ENCODE measurements at places on chromosomes 16 and 17. TPM values are rescaled to one million over a fixed set of nuclear protein-coding genes. Genes with fewer than 3 reads are reported as not detected.

The KRTAP3-2 gene
- total RNA-seq: 0.18 TPM

The CBX1 gene
- 54.0 TPM for total RNA-seq

DNA sequence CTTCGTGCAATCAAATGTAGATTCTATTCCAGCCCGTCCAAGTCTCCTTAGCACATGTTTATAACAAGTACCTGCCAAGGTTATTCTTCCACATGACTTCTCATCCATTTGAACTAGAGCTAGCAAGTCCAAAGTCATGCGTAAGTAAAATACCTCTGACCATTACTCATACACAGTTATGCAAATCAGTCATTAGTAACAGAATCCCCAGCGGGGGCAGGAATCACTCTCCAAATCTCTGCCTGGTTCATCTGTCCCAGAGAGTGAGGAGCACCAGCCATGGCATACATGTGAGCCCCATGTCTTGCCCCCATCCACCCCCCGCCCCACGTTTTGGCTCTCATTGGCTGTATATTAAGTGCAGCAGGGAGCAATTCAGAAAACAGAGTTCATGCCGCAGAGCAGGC lies 27.7 kb downstream of the SRL start:
- DNase-seq: peak; percentile 66
- no peaks in the 10 kb centered on the region for H3K27me3 ChIP-seq
- H3K27ac ChIP-seq: peak overlapping the region; percentile 89
- no peak overlapping the region for H3K4me3 ChIP-seq

GRCh38 chr16:11972128-11972527 lies 4.4 kb upstream of the SNX29 start:
- peaks cover 7% of the 10 kb centered on the region for H3K36me3 ChIP-seq
- H3K4me3 ChIP-seq: no peak overlapping the region
- no peak overlapping the region for H3K27ac ChIP-seq

- H3K4me1 ChIP-seq: peaks cover 12% of the 10 kb centered on the region
- H3K4me3 ChIP-seq: no peak overlapping the region
- peaks cover 12% of the 10 kb centered on the region for H3K36me3 ChIP-seq
- no peaks in the 10 kb centered on the region for H3K27me3 ChIP-seq
- no peak for DNase-seq
Measured at GRCh38 chr17:79980246-79981043, 55.2 kb downstream of the TBC1D16 start.

GRCh38 chr17:11598274-11599221 lies at the start of gene DNAH9:
DNAH9 (plus strand) TSS chr17:11598470; CDS start chr17:11598499, 29 bp downstream.
- no peaks in the 10 kb centered on the region for H3K36me3 ChIP-seq
- H3K4me3 ChIP-seq: peak within 1 kb of the TSS; percentile 47
- H3K27me3 ChIP-seq: peaks cover 28% of the 10 kb centered on the region
- peak; percentile 98 for DNase-seq
- H3K4me1 ChIP-seq: peaks cover 10% of the 10 kb centered on the region
- peak within 1 kb of the TSS; percentile 42 for H3K27ac ChIP-seq

DNA sequence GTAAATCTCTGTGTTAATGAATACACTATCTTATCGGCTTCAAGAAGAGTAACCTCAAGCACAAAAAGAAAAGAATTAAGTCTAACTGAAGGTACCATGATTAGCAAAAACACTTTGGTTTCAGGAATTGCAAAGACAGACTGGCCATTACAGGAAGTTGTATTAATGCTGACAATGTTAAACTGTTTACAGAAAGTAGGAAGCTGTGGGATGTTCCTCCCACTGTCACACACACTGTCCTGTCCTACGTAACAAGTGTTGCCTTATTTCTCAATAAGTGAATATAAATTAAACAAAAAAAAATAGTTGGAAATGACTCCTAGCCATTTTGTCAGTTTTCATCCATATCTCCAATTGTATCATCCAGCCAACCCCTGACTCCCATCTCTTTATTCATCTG lies 8.6 kb downstream of the GNA13 start:
- no peak overlapping the region for H3K4me3 ChIP-seq
- DNase-seq: peak; percentile 54
- peaks cover 2% of the 10 kb centered on the region for H3K4me1 ChIP-seq
- peak overlapping the region; percentile 43 for H3K27ac ChIP-seq
- H3K36me3 ChIP-seq: peaks cover 38% of the 10 kb centered on the region

- H3K4me1 ChIP-seq: peaks cover 20% of the 10 kb centered on the region
- H3K36me3 ChIP-seq: no peaks in the 10 kb centered on the region
Measured at GRCh38 chr16:84617041-84617790, 662 bp downstream of the COTL1 start.
